Suprapubic skin (tissue), 4 donors: ENCODE measurements at places on chromosomes 3 and 15.
A peak's percentile ranks its signal among the peaks of the same experiment; 100 is the strongest.

DNA sequence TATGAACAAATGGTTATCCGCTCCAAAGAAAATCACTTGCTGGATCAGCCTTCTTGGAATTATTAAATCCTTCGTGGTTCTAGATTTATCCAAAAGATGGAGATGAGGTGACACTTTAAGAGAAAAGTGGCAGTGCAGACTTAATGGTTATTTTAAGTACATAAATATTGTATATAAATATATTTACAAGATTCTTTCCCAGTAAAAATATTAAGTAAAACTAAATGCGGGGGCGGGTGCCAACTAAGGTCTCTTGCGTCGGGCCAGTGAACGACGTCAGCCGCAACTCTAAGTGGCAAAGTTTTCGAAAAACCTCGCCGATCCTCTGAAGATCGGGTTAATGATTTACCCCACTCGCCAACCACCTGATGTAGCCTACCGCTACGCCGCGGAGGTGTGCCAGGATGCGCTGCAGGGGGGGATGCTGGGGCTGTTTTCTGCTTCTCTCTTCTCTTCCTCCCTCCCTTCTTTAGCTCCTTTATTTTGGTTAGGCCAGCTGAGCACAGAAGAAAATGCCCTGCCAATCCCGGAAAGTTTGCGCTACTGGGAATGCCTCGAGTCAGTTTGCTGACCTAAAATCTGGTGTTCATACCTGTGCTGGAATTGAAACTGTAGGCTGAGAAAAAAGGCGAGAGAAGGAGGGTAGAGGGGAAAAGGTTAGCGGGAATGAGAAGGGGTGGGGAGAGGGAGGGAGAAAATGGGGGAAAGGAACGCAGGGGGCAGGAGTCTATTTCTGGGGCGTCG lies 7.6 kb upstream of the FOXB1 start:
- peaks cover 100% of the 10 kb centered on the region for H3K27me3 ChIP-seq
- H3K4me1 ChIP-seq: peaks cover 11% of the 10 kb centered on the region
- H3K27ac ChIP-seq: no peak overlapping the region
- no peaks in the 10 kb centered on the region for H3K36me3 ChIP-seq

DNA sequence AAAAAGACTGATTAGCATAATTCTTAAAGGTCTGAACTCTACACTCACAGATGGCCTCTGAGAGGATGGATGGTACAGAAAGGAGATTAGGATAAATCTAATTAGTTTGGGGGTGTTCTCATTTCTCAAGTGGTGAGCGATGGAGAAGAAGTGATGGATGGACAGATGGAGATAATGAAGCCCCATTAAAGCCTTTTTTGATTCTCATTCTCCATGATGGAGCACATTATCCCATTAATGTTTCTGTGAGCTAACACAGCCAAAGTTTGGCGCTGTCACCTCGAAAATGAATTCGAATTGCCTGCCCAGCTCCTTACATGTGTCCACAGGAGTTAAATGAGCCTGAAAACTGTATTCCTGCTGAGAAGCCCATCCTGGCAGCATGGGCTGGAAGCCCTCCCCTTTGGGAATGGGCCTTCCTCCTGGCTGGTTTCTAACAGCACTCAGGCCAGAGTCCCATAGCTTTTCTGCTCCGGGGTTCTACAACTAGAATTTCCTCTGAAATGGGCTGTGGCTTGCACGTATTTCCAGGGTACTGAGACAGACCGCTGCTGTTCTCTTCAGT lies 726.0 kb upstream of the CFAP20DC start:
- no peak overlapping the region for H3K27ac ChIP-seq
- no peaks in the 10 kb centered on the region for H3K27me3 ChIP-seq
- H3K4me1 ChIP-seq: no peaks in the 10 kb centered on the region
- H3K4me3 ChIP-seq: no peak overlapping the region
- no peaks in the 10 kb centered on the region for H3K36me3 ChIP-seq
- DNase-seq: no peak

- no peak overlapping the region for H3K4me3 ChIP-seq
- H3K27ac ChIP-seq: no peak overlapping the region
- peaks cover 3% of the 10 kb centered on the region for H3K36me3 ChIP-seq
- no peak for DNase-seq
- no peaks in the 10 kb centered on the region for H3K27me3 ChIP-seq
- H3K4me1 ChIP-seq: no peaks in the 10 kb centered on the region
These were observed 111.5 kb downstream of the RSRC1 start for GRCh38 chr3:158221426-158221825.

DNA sequence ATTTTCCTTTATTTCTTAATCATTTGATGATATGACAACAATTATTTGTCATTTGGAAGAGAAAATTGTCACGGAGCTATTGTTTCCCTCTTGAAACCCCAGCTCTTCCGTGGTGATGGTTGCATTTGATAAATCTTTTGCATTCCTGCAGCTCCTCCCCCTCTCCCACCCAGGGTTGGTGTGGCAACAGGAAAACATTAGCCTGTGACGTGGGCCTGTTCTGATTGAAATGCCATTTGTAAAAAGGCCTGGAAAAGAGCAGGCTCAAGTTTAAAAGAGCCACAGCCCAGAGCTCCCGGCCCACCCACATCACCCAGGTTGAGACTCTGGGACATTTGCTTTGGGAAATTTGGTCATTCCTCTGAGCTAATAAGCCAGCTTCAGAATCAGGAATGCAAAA lies 282.5 kb downstream of the RPLP1 start:
- no peaks in the 10 kb centered on the region for H3K36me3 ChIP-seq
- H3K4me3 ChIP-seq: no peak overlapping the region
- H3K4me1 ChIP-seq: peaks cover 6% of the 10 kb centered on the region
- peak overlapping the region; percentile 58 for H3K27ac ChIP-seq

- H3K4me3 ChIP-seq: no peak overlapping the region
- no peak overlapping the region for H3K27ac ChIP-seq
- no peak for DNase-seq
- peaks cover 38% of the 10 kb centered on the region for H3K36me3 ChIP-seq
These were observed 8.5 kb downstream of the RPS17 start for GRCh38 chr15:82531496-82532382.

GRCh38 chr3:119352034-119352609 lies 57.9 kb downstream of the ARHGAP31 start:
- H3K4me3 ChIP-seq: no peak overlapping the region
- no peaks in the 10 kb centered on the region for H3K36me3 ChIP-seq
- H3K27ac ChIP-seq: no peak overlapping the region
- H3K4me1 ChIP-seq: peaks cover 14% of the 10 kb centered on the region
- no peak for DNase-seq
- no peaks in the 10 kb centered on the region for H3K27me3 ChIP-seq

GRCh38 chr3:176561826-176562225 lies 635.5 kb downstream of the TBL1XR1 start:
- H3K27me3 ChIP-seq: no peaks in the 10 kb centered on the region
- DNase-seq: no peak
- H3K27ac ChIP-seq: no peak overlapping the region
- H3K4me3 ChIP-seq: no peak overlapping the region
- no peaks in the 10 kb centered on the region for H3K36me3 ChIP-seq

- H3K27me3 ChIP-seq: no peaks in the 10 kb centered on the region
- H3K27ac ChIP-seq: no peak overlapping the region
- H3K36me3 ChIP-seq: no peaks in the 10 kb centered on the region
These were observed 378.4 kb upstream of the AGTR1 start for GRCh38 chr3:148319161-148319915.

DNA sequence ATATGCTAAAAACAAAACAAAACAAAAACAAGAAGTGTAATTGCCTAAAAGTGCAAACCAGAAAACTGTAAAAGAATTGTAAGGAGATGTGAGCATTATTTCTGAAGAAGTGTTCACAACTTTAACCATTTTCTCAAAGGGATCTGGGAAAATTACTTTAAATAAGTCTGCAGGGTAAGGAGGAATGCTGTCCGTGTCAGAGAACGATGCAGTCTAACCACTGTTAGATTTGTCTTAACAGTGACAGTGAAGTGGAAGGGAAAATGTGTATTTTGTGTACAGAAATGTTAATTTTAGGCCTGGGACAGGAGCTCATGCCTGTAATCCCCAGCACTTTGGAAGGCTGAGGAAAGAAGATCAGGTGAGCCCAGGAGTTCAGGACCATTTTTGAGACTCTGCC lies 95.7 kb downstream of the DLG1 start:
- DNase-seq: no peak
- H3K27ac ChIP-seq: no peak overlapping the region
- peaks cover 8% of the 10 kb centered on the region for H3K4me1 ChIP-seq

- H3K4me3 ChIP-seq: no peak overlapping the region
- no peak overlapping the region for H3K27ac ChIP-seq
- DNase-seq: peak; percentile 50
- no peaks in the 10 kb centered on the region for H3K4me1 ChIP-seq
- no peaks in the 10 kb centered on the region for H3K27me3 ChIP-seq
These were observed 101.2 kb downstream of the CORO2B start for GRCh38 chr15:68679961-68680371.

DNA sequence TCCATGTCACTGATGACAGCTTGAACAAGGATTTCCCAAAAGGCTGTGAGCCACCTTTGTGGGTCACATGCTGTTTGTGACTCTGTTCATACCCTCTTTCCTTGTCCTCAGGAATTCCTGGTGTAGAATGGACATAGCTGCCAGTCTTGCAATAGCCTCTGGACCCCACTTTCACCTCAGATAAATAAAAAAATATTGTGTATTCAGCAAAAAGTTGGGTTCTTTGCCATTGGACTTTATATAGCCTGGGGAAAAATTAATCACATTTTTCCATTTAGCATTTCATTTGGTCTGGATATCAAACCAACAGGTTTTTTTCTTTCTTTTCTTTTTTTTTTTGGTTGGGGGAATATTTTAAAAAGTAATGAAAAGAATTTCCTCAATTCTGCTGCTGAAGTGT lies 144.8 kb downstream of the PDCD6IP start:
- H3K36me3 ChIP-seq: no peaks in the 10 kb centered on the region
- H3K4me1 ChIP-seq: no peaks in the 10 kb centered on the region
- no peak overlapping the region for H3K4me3 ChIP-seq
- no peak for DNase-seq

DNA sequence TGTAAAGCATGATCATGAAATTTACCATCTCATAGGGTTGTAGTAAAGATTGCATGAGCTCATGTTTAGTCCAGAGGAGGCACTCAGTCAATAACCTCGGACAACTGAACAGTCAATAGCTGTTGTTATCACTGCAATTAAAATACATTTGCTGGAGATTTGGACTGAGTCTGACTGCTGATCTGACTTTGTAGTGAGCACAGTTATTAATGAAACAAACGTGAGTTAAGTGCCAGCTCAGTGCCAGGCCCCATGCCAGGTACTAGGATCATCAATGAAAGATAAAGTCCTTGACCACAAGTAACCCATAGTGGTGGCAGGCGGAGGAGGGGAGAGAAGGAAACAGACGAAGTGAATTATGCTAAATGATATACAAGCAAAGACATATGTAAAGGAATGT lies 43.7 kb upstream of the PRICKLE2 start:
- no peaks in the 10 kb centered on the region for H3K27me3 ChIP-seq
- DNase-seq: no peak
- peaks cover 34% of the 10 kb centered on the region for H3K4me1 ChIP-seq

GRCh38 chr3:196793246-196793645 lies 53.6 kb downstream of the PAK2 start:
- H3K27ac ChIP-seq: no peak overlapping the region
- peaks cover 9% of the 10 kb centered on the region for H3K4me1 ChIP-seq
- DNase-seq: no peak
- H3K36me3 ChIP-seq: peaks cover 3% of the 10 kb centered on the region
- H3K27me3 ChIP-seq: no peaks in the 10 kb centered on the region

GRCh38 chr3:15377961-15378791 lies 45.8 kb upstream of the SH3BP5 start:
- H3K36me3 ChIP-seq: no peaks in the 10 kb centered on the region
- no peak overlapping the region for H3K4me3 ChIP-seq
- H3K27me3 ChIP-seq: no peaks in the 10 kb centered on the region

GRCh38 chr3:45683417-45684326 lies 5.5 kb upstream of the SACM1L start:
- H3K36me3 ChIP-seq: peaks cover 7% of the 10 kb centered on the region
- peaks cover 19% of the 10 kb centered on the region for H3K4me1 ChIP-seq
- DNase-seq: no peak
- no peak overlapping the region for H3K27ac ChIP-seq
- no peak overlapping the region for H3K4me3 ChIP-seq
